ENCODE measurements at places on chromosomes 1 and 21.

GRCh38 chr1:95582746-95583145 is 348.7 kb downstream of the RWDD3 start:
- DNase-seq: no peak

DNA sequence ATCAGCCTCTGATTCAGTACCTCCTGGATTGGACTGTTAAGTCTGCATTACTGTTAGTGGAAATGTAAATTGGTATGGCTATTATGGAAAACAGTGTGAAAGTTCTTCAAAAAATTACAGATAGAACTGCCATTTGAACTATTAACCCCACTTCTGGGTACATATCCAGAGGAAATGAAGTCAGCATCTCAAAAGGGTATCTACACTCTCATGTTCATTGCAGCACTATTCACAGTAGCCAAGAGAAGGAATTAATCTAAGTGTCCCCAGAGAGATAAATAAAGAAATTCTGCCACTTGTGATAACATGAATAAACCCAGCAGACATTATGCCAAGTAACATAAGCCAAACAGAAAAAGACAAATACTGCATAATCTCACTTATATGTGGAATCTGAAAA is 676.0 kb downstream of the PLA2G4A start:
- DNase-seq: no peak

DNA sequence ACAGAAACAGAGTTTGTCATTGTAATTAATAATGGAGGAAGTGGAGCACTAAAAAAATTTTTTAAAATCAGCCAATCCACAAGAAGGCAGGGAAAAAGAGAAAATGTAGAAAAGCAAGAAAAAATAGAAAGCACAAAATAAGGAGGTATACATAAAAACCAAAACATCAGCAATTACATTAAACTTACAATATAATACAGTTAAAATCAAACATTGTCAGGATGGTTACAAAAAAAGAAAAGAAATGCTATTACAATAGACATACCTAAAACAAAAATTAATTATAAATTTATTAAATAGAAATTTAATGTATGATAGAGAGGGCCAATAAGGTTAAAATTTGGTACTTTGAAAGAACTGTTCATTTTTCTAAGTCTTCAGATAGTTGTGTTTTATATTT is 38.7 kb downstream of the PRSS38 start:
- DNase-seq: no peak

- DNase-seq: no peak
Observed at GRCh38 chr1:113429461-113430153, 39.3 kb downstream of the MAGI3 start.

DNA sequence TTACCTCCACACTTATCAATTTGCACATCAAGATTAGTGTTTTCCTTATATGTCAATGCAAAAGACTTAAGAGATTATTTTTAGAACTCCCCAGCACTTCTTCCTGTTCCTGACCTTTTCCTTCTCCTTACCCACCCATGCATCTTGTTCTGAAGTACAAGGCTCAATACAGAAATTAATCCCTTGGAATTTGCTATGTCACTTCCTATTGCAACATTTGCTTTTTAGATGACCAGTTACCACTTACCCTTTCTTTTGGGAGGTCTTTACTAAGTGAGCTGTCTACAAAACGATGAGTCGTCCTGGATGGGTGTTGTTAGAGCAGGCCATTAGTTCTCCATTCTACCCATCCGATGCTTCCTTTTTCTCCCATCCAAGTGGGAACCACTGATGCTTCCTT is 221.2 kb downstream of the FMN2 start:
- DNase-seq: no peak

- no peak for DNase-seq
Observed at GRCh38 chr1:66342707-66343106, 191.2 kb upstream of the SGIP1 start.

DNA sequence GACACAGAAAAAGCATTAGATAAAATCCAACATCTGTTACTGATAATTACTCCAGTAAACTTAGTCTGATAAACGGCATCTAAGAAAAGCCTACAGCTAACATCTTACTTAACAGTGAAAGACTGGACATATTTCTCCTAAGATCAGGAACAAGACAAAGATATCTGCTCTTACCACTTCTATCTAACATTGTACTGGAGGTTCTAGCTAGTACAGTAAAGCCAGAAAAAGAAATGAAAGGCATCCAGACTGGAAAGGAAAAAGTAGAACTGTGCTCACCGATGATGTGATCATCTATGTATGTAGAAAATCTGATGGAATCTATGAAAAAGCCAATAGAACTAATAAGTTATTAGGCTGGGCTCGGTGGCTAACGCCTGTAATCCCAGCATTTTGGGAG is 21.7 kb downstream of the NEXN start:
- DNase-seq: no peak

- DNase-seq: peak; percentile 51
Observed at GRCh38 chr1:94416901-94417727, 1.1 kb upstream of the ABCD3 start.

GRCh38 chr1:20367116-20367585 is 76.5 kb downstream of the VWA5B1 start:
- DNase-seq: peak; percentile 72

DNA sequence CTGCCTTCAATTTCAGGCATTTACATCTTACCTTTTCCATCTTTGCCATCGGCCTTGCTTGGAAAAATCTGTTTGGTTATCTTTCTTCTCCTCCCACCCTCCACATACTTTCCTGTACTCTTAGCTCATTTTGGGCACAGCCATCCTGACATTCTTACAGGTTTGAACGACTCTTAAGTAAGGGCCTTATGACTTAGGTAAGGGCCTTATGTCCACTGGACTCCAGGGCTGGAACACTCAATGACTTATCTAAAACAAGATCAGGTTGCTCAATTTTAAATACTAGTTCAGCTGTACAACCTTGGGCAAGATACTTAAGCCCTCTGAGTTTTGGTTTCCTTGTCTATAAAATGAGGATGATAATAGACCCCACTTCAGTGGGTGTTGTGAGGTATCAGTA is 40.9 kb downstream of the C1orf21 start:
- no peak for DNase-seq

DNA sequence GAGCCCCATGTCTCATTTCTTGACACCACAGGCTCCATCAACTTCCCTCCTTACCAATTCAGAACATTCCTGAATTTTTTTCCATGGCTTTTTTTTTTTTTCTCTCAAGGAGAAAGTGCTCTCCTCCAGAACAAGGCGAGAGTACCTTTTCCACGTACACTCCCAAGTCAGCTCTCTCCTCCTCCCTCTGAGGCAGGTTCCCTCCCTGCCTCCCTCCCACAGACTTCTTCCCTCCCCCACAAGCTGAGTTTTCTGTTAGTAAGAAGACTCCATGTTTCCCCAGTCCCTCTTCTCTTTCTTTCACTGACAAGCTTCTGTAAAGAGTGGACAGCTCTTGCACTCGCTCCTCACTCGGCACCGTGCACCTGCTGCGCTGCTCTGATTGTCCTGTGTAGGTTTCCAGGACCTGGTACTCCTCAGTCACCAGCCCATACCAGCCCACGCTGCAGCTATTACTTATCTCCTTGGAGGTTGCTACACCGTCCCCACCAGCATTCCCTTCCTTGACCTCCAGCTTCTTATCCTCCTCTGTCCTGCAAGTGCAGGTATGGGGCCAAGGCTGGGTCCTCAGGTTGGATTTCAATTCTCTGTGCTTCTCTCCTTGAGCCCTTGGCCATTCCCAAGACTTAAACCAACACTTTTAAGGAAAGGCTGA is 3.8 kb downstream of the TRAF5 start:
- no peak for DNase-seq

DNA sequence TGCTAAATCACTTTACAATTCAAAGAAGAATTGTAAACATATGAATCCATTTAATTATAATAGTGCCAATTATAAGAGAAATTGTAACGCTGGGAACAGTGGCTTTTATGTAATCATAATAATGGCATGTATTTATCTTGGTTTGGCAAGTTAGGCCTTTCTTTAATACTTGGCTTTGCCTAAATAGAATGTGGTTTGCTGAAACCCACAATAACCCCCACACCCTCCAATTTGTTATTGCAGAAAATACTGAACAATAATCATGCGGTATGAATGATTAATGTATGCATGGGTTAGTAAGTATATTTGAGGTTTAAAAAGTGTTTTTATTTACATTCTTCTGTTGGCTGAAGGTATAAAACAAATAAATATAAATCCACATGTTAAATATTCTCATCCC is 138.2 kb downstream of the NFIA start:
- DNase-seq: no peak

GRCh38 chr1:27139980-27140379 is 14.9 kb downstream of the SLC9A1 start:
- no peak for DNase-seq

- DNase-seq: no peak
Observed at GRCh38 chr21:42537106-42537742, 23.6 kb downstream of the SLC37A1 start.

Data from cerebellar cortex (tissue), 1 donor.